ENCODE measurements at places on chromosomes 2 and 18.

DNA sequence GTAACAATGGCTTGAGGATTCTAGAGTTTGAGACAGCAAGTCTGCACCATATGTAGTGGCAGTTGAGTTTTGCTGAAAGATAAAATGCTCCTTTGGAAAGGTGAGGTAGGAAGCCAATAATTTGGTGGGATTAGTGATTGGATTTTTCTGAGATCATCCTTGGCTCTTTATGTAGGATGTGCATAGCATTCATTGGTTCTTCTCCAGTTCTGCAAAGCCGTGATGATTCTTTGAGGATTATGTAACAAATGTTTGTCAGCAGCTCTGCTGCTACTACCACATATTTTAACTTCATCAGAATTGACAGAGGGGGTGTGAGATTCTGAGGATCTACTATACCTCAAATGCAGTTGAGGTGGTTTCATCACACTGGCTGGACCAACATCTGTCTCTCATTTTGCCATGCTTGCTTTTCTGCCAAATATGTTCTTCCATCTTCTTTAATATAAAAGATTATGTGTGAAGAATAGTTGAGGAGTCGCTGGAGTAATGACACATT, 188.9 kb upstream of the RASGRP3 start:
- DNase-seq = no peak

GRCh38 chr2:8977758-8978157, 25.7 kb downstream of the MBOAT2 start:
- DNase-seq = no peak

DNA sequence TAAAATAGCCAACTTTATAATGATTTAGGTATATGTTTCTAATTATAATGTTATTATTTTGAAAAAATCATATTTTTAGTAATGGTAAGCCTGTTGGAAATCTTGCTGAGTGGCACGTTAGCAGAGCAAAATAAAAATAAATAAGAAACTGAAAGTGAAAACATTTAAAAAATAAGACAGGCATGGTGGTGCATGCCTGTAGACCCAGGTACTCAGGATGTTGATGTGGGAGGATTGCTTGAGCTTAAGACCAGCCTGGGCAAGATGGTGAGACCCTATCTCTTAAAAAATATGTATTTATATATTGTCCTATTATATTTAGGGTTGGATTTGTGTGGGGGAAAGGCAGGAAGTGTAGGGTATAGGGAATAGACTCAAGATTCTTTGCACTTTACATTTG, 15.8 kb upstream of the ANKRD12 start:
- no peak for DNase-seq

GRCh38 chr2:65464604-65465003, 32.2 kb upstream of the SPRED2 start:
- no peak for DNase-seq

- no peak for DNase-seq
These were observed 108.2 kb downstream of the ZNF521 start for GRCh38 chr18:25243754-25244153.

GRCh38 chr2:80830891-80831290, 526.3 kb upstream of the LRRTM1 start:
- no peak for DNase-seq

- DNase-seq = no peak
These were observed 317.9 kb upstream of the VRK2 start for GRCh38 chr2:57728691-57729090.

DNA sequence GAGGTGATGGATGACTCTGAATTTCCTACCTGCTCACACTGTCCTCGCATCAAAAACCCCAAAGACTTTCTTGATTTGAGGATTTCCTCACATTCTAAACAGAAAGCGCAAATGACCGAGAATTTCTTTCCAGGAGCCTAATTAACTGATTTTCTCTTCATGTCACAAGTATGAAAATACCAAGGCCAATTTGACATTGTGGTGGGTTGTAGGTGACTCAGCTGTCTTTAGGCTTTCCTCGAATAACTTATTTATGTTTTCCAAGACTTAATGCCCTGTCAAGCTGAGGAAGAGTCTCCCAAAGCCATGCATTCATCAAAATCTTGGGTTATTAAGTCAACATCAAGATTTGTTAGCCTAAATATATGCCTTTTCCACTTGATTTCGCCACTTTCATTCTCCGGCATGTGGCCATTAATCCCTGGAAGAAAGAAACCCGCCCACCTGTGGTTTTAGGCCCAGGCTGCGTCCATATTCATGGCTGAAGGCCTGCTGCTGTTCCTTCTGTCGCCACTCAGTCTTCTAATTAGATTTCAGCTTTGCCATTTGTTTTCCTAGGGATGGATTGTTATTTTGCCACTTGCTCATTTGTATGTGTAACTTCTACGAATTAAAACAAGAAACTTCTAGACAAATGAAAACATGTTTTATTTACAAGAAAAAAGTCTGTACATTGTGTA, 84.9 kb downstream of the ST6GAL2 start:
- DNase-seq = no peak

DNA sequence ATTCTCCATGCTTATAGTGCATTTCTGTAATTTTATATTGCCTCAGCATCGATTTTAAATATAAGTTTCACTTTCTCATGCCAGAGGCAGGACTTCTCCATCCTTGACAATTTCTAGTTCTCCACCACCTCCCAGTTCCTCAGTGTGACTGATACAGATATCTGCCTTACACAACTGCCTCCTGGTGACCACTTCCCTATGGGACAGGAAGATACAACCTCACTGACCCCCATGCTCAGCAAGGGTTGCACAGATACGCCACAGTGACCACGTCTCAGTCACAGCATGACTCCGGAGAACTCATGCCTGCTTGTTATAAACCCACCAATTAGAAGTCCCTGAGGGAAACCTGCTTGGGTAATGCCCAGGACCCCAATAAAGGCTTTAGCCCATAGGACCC, 284.0 kb upstream of the MC4R start:
- no peak for DNase-seq

DNA sequence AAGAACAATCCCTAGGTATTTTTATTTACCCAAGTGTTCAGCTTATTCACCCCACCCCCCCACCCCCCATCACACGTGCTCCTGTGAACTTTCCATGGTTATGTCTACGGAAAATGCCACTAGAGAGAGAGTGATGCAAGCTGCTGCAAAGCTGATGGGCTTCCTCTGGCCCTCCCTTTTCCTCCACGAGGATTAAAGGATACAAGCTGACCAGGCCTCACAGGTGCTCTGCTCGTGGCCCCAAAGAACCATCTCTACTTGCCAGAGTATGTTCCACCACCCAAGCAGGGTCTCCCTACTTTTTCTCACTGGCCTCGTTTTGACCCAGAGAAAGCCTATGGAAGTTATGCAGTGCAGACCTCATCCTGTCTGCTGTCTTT, 342.6 kb downstream of the CELF4 start:
- DNase-seq = no peak
